Lower lobe of right lung (tissue), 2 donors: ENCODE measurements at places on chromosomes 4 and X.

- no peak for DNase-seq
Observed at GRCh38 chr4:78439328-78439727, 112.2 kb upstream of the ANXA3 start.

GRCh38 chr4:91284480-91284879 lies 1019.3 kb upstream of the GRID2 start:
- DNase-seq, result no peak

- no peak for DNase-seq
Observed at GRCh38 chr4:6258741-6259140, 10.9 kb upstream of the WFS1 start.

- DNase-seq, result no peak
Observed at GRCh38 chrX:21305799-21306336, 68.3 kb upstream of the CNKSR2 start.

- DNase-seq, result no peak
Observed at GRCh38 chr4:23333556-23333945, 556.3 kb downstream of the PPARGC1A start.

GRCh38 chrX:51144828-51145442 lies 187.7 kb upstream of the NUDT10 start:
- DNase-seq, result no peak
